ENCODE measurements at places on chromosomes 7 and 10.

DNA sequence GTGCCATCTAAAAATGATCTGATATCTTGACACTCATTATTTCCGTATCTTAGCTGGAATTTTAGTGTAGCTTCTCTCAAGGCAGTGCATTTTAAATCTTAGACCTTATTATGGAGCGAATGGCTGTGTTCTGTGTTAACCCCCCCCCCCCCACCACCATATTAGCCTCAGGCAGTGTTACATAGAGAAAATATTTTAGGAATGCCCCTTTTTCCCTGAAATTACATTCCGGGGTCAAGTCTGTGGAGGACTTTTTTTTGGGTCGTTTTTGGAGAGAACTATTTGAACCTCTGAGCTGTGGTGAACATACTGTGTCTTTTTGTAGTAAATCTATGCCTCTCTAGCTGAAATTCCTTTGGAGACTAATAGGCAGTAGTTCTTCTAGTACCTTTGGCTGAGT, 3.1 kb downstream of the CCDC126 start:
- DNase-seq = no peak

GRCh38 chr10:28906934-28907333, 229.6 kb downstream of the BAMBI start:
- no peak for DNase-seq

- DNase-seq = no peak
These were observed 224.7 kb downstream of the VTI1A start for GRCh38 chr10:112671743-112672142.

DNA sequence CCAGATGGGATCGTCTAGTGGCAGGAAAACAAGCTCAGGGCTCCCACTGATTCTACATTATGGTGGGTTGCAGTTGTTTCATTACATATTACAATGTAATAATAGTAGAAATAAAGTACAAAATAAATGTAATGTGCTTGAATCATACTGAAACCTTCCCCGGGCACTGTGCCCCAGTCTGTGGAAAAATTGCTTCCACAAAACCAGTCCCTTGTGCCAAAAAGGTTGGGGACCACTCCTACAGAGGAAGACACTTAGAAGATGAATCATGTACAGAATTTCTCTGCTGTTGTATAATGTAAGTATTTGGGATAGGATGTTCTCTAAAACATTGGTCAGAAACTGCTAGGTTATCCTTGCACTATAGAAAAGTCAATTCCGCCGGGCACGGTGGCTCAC, 11.3 kb upstream of the PHYH start:
- DNase-seq = peak; percentile 44

- DNase-seq = no peak
These were observed 90.2 kb upstream of the KLF6 start for GRCh38 chr10:3874990-3875841.

- DNase-seq = no peak
These were observed 6.2 kb upstream of the ANKRD22 start for GRCh38 chr10:88857831-88858230.

DNA sequence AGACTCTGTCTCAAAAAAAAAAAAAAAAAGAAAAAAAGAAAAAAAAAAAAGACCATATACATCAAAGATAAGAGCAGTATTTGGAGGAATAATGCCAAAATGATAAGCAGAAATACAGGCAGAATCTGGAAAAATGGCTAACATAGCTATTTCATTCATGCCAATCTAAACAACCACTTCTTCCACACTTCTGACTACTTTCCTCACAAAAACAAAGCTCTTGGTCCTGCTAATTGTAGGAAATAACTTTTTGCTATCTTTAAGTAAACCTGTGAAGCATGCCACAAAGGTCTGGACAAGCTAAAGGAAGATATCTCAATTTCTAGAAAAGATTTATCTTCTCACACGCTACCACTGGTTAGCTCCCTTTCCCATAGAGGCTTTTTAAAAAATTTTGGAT, 30.4 kb downstream of the MICU1 start:
- no peak for DNase-seq

GRCh38 chr10:124494046-124494807, 32.6 kb downstream of the LHPP start:
- DNase-seq = no peak

DNA sequence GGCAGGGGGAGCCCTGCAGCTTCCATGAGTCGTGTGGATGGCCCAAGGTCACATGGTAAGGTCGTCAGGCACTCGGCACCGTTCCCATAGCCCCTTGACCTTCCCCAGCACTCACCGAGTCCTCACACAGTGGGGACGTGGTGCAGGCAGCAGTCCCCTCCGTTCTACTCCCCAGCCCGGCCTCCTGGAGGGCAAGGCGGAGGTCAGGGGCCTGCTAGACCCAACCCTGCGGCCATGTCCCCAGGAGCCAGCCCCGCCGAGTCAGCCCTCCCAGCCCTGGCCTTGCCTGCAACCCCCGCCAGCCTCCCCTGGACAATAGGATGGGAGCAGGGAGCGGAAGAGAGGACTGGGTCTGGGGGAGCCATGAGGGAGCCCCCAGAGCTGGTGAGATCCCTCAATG, 65.2 kb downstream of the ELFN1 start:
- DNase-seq = no peak

GRCh38 chr7:56174346-56174874, 58.2 kb upstream of the NUPR2 start:
- DNase-seq = no peak

DNA sequence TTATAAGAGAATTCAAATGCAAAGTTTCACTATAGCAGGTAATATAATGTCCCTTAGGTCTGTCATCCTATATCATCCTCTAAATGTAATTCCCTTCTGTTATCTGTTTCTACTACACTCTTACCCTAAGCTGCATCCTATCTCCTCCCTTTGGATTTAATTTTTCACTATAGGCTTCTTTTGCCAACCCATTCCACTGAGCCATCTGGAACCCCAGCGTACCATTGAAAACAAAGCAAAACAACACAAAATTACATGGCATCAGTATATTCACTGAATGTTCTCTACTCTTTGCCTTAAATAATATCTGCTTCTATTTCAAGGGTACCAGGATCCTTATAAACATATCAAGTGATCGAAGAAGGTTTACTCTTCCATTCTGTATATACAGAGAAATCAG, 1530.2 kb upstream of the LRRTM3 start:
- DNase-seq = no peak

DNA sequence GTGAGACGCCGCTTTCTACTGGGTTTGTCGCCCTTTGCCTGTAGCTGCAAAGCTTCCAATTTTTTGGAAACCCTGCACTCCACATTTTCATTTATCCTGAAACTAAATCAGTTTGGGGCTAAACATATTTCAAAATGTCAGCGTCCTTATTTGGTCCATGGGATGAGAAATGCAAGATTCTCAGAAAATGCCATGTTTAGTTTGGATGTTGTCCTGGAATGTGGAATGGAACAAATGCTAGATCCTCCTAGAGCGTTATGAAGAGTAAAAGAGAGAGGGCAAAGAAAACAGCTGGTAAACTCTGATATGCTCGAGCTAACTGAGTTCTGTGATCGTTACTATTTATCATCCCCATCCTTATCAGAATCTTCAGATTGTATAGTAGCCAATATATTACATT, 236.9 kb downstream of the KLF6 start:
- DNase-seq = no peak

DNA sequence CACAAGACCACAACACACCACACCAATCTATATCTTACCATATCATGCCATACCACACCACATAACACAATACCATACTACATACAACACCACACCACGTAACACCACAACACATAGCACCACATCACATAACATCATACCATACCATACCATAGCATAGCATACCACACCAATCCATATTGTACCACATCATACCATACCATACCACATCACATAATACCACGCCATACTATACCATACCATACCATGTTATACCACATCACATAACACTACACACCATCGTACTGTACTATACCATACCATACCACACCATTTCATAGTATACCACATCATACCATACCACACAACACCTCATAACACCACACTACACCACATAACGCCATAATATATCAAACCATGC, 335.2 kb upstream of the VWC2 start:
- no peak for DNase-seq

DNA sequence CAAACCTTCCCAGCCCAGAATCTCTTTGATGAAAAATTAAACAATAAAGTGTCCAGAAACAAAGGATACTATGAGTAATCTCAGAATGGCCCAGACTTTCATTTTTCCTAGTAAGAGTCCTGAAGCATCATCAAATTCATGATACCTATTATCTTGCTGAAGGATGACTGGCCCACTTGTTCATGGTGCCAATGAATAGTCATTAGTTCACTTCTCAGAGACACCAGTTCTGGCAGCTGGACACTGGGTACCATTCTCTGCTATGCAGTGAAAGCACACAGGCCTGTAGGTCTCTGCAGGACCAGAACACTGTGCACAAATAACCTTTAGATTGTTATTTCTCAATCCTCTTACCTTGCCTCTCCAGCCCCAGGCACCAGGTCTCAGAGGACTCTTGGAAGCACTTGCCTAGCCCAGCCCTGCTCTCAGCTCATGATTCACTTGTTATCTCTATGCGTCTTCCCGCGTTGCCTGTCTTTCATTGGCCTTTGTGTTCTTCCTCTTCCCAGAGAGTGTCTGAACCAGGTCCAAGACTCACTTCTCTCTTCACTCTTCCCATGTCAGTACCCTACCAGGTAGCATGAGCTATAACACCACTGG, 98.1 kb upstream of the AGBL3 start:
- no peak for DNase-seq

- no peak for DNase-seq
These were observed 3.1 kb upstream of the SMURF1 start for GRCh38 chr7:99146979-99147378.

GRCh38 chr10:65416094-65416493, 1509.7 kb upstream of the LRRTM3 start:
- DNase-seq = no peak

- DNase-seq = no peak
These were observed 133.3 kb downstream of the CELF2 start for GRCh38 chr10:11150879-11151415.

GRCh38 chr10:97689559-97690020, 2.5 kb upstream of the AVPI1 start:
- no peak for DNase-seq

DNA sequence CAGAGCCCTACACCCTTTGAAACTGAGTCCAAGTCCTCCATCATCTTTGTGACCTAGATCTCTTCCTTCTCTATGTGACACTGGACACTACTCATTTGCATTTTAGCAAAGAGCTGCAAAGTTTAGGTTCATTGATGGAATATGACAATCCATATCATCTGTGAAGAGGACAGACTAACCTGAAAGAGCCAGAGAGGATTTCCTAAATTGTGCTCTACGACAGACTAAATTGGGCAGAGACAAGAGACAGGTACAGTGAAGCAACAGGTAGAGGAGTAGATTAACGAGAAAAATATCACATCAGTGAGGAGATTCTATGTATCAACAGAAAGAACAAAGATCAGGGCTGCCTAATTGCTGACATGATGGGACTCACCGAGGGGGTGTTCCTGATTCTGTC, at the start of gene TAS2R3:
TSS of gene TAS2R3 (plus strand) at position 301 of the 400 bp plus-strand sequence. CDS start at position 363, 62 bp downstream.
- DNase-seq = no peak

GRCh38 chr7:73623798-73624668, at the start of gene MLXIPL:
Gene MLXIPL, minus strand, starts transcription at chr7:73624522. Its CDS starts 30 bp downstream, at chr7:73624492.
- DNase-seq = peak; percentile 65

DNA sequence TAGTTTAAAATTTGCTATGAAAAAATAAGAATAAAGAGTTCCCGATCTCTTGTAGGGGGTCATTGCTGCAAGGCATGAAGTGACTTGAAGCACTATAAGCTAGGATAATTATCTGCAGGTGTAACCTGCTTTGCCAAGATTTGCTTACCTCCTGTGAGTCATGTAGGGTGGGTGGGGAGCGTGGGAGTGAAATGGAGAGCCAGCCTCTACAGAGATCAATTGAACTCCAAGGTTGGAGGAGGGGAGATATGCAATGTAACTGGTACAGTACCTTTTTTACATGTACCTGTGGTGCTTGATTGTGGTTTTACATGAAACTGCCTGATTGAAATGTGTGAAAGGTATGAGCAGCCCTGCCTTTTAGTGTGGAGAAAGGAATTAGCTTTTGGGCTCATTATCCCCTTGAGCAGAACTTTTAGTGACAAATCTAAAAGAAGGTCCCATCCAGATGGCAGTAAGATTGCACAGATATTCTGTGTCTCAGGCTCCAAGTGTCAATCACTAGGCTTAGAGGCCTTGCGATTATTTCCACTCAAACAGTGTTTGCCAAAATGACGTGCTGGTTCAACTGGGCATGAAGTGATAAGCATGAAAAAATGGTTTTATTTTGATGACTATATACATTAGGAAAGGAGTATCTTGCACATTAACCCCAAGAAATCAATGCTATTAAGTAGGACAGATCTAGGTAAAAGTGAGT, 138.6 kb upstream of the GRB10 start:
- DNase-seq = no peak

- no peak for DNase-seq
These were observed 22.6 kb downstream of the CHCHD3 start for GRCh38 chr7:133059263-133059662.

DNA sequence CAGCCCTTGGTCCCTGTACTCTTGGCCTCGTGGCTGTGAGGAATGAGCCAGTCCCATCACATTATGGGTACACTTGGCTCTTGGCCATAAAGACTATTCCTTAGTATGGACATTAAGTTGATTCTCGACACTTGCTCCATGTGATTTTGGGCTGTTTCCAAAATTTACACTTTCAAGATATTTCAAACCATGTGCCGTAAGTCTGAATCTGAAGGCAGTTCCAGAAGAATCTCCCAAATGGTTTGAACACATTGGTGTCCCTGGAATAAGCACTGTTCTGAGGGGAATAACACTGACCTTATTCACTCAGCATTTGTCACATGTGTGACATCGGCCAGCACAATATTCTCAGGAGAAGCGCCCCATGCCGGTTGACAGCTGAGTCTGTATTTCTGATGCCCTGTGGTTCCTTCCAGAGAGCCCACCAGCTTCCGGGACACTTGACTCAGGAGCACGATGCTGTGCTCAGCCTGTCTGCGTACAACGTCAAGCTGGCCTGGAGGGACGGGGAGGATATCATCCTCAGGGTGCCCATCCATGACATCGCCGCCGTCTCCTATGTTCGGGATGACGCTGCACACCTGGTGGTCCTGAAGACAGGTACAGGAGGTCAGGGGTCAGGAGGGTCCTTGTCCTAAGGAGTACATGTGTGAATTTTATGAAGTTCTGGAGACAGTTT, 24.6 kb downstream of the NACAD start:
- DNase-seq = no peak

DNA sequence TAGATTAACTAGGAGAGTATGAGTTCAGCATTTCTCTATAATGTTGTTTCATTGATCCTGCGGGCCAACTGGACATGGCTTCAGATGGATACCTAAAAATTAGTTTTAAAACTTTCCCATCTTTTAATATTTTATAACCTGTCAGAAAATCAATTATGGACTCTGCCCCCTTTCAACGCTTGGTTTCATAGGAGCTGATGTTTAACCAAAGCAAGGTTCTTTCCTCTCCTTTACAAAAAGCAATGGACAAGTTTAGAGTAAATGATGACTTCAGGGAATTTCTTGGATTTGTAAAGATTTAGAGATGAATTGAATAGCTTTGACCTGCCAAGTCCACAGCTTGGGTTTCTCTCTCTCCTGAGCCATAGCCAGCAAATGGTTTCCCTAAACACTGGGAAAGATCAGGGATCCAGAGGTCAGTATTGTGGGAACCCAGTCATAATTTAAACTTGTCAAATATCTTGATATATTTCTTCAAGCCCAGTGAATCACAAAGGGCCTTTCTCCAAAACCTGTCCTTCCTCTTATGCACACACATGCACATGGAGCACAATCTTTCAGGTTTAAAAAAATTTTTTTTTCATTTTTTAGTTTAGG, 177.1 kb downstream of the EVX1 start:
- no peak for DNase-seq

Measured in femur (tissue), 1 donor.